ENCODE measurements at places on chromosomes 11 and 22. TPM values are rescaled to one million over a fixed set of nuclear protein-coding genes. Genes with fewer than 3 reads are reported as not detected.

Gene TUB
- total RNA-seq, result 0.36 TPM

DNA sequence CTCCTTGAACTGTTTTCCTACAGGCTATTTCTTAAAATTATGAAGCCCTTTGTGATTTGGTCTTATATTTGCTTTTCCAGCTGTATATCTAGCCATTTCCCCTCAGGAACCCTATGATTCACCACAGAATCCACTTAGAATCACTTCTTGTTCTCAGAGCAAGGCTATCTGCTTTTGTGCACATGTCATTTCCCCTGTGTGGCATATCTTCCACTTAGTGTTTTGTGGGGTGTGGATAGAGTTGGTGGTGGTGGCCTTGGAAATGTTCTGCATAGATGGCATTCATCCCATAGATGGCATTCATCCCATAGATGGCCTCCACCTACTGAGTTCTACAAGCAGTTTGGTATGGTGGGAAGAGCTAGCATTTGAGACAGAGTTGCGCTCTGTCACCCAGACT, 44.7 kb downstream of the SWAP70 start:
- no peak overlapping the region for H3K4me3 ChIP-seq
- no peak overlapping the region for H3K27ac ChIP-seq
- peaks cover 1% of the 10 kb centered on the region for H3K4me1 ChIP-seq
- H3K27me3 ChIP-seq, result no peaks in the 10 kb centered on the region

- DNase-seq, result no peak
- H3K27ac ChIP-seq, result no peak overlapping the region
- H3K4me3 ChIP-seq, result no peak overlapping the region
- H3K27me3 ChIP-seq, result no peaks in the 10 kb centered on the region
Measured at GRCh38 chr11:109745996-109746625, 324.1 kb downstream of the C11orf87 start.

- peaks cover 25% of the 10 kb centered on the region for H3K27me3 ChIP-seq
- no peak overlapping the region for H3K27ac ChIP-seq
- H3K4me1 ChIP-seq, result peaks cover 10% of the 10 kb centered on the region
- H3K36me3 ChIP-seq, result no peaks in the 10 kb centered on the region
- DNase-seq, result no peak
- H3K4me3 ChIP-seq, result no peak overlapping the region
Measured at GRCh38 chr11:32659672-32660071, 76.0 kb downstream of the EIF3M start.

Gene THY1
- total RNA-seq, result 5.4 TPM

DNA sequence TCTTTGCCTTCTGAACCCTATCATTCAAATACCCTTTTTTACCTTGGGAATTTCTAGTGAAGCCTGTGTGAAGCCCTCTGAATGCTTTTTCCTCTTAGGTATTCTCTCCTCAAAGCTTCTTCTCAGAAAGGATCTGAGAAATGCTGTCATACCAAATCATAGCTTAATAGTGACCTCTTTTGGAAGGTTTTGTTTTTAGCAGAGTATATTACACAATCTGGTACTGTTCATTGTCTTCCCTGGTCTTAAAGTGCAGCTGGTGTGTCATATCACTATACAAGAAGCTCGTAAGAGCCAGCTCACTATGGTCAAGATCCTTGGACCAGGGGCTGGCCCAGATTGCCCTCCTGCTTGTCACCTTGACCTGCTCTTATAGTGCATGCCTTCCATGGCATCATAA, 204.4 kb upstream of the ANO5 start:
- no peak for DNase-seq
- no peaks in the 10 kb centered on the region for H3K4me1 ChIP-seq
- H3K27me3 ChIP-seq, result no peaks in the 10 kb centered on the region
- no peaks in the 10 kb centered on the region for H3K36me3 ChIP-seq
- no peak overlapping the region for H3K27ac ChIP-seq
- no peak overlapping the region for H3K4me3 ChIP-seq

DNA sequence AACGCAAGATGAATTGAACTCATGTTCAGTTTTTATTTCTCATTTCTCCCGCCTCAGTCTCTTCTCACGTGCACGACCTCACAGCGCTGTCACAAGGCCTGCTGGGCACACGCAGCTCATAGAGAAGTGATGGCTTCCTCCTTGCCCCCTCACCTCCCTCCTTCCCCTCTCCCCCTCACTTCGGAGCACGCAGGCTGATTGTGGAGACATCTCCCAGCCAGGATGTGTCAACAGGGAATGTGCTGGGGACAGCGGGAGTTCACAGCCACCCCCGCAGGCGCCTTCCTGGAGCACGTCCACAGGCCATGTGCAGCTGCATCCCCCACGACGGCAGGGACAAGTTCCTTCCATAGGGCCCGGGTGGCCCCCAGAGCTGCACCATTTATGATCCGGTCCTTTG, 29.1 kb upstream of the KRTAP5-6 start:
- H3K4me1 ChIP-seq, result no peaks in the 10 kb centered on the region
- no peak overlapping the region for H3K27ac ChIP-seq
- no peaks in the 10 kb centered on the region for H3K36me3 ChIP-seq
- DNase-seq, result no peak

DNA sequence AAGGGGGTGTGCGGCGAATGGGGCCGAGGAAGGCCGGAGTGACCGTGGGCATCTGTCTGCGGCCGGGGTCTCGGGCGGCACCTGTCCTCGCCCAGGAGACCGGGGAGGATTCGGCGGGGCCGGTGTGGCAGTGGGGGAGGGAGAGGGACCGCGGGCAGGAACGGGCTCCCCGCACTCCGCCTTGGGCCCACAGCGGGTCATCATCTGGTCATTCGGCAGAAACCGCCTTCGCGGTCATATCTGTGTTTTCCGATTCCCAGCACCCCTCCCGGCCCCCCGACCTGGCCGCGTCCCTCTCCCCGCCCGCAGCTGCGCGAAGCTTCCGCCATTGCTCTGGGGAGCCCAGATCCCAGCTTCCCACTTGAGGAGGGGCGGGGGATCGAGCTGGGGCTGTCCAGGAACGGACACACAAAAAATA, 824 bp upstream of the CBX6 start:
- peak overlapping the region; percentile 87 for H3K27ac ChIP-seq
- H3K4me1 ChIP-seq, result peaks cover 53% of the 10 kb centered on the region
- H3K36me3 ChIP-seq, result peaks cover 30% of the 10 kb centered on the region
- no peaks in the 10 kb centered on the region for H3K27me3 ChIP-seq

- no peak overlapping the region for H3K27ac ChIP-seq
- H3K36me3 ChIP-seq, result no peaks in the 10 kb centered on the region
- H3K4me3 ChIP-seq, result no peak overlapping the region
- H3K27me3 ChIP-seq, result no peaks in the 10 kb centered on the region
Measured at GRCh38 chr11:106724293-106724892, 293.9 kb downstream of the GUCY1A2 start.

DNA sequence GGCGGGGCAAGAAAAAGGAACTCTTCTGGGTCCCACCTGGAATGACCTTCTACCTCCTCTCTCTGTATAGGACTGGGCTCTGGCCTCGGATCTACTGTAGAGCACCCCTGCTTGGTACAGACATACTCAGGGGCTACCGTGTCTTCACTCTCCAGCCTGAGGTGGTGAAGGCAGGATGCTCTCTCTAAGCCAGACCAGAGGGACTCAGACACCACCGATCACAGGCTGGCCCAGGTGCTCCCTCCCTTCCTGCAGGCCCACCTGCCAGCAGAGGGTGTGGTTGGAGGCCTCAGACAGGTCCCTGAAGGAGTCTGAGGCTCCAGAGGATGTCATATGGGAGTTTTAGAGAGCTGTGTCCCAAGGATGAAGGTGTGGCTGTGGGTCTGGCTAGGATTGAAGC, 4.1 kb downstream of the NHERF4 start:
- no peaks in the 10 kb centered on the region for H3K27me3 ChIP-seq
- H3K36me3 ChIP-seq, result no peaks in the 10 kb centered on the region
- peaks cover 5% of the 10 kb centered on the region for H3K4me1 ChIP-seq
- no peak for DNase-seq

DNA sequence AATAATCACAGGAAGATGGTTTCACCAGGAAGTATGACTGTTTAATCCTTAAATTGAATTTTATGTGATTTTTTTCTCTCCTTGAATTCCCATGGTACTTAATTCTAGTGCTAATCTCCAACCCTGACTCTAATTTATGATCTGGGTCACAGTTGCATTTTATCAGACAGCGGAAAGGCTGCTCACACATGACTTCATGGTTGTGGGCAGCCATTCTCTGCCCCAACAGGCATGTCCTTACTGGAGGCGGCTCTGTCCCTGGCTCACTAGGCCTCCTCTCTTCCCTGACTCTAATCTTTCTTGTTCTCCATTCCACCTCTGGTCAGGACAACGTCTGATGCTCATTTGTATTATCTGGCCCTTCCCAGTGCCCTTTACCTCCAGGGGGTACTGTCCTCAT, 184.4 kb downstream of the CHST1 start:
- no peak overlapping the region for H3K27ac ChIP-seq
- DNase-seq, result no peak
- no peaks in the 10 kb centered on the region for H3K36me3 ChIP-seq

DNA sequence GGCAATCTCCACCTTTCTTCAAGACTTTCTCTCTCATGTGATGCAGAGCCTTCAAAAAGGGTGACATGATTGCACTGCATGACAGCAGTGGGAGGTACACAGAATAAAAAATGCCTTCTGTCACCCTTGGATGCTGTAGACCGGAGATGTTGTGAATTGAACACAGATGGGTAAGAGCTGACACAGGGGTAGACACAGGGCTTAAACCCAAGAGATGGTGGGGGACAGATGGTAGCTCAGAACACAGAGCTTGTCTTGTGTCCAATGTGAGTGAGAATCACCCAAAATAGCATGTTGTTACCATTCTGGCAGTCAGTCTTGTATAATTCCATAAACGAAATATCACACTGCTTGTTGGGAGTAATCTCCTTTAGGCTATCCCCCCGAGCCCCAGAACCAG, 69.9 kb downstream of the JRKL start:
- H3K27me3 ChIP-seq, result peaks cover 14% of the 10 kb centered on the region
- H3K36me3 ChIP-seq, result no peaks in the 10 kb centered on the region
- H3K4me3 ChIP-seq, result no peak overlapping the region
- H3K4me1 ChIP-seq, result peaks cover 9% of the 10 kb centered on the region

Gene OR52N4
- 0.62 TPM for total RNA-seq

DNA sequence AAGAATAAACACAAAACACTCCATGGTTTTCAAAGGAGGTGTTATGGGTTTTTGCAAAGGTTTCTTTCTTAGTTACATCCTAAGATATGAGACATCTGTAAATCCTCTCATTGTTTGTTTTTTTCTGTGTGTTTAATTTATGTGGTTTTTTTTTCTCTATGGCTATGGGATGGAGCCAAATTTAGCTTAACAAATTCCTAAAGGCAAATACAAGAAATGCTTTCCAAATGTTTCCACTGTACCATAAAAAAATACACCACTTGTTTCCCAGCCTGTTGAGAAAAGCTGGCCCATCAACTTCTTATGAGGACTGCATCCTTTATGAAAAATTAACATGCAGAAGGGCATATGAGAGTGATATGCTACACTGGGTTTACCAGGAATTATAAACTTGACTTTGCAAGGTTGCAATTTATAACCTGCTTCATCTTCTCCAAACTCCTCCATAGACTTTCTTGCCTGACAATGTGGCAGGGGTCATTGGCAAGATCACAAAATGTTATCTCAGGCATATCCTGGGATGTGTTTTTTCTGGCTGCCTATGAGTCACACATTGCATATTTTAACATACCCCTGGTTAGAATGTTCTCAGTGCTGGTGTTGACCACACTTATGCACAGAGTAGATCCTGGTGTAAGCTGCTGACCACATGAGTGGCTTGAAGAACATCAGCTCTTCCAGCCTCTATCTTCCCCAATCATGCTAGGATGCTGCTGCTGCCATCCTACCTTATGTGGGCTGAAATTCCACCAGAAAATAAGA, 137.6 kb upstream of the TTC12 start:
- H3K36me3 ChIP-seq, result no peaks in the 10 kb centered on the region
- peaks cover 15% of the 10 kb centered on the region for H3K27me3 ChIP-seq
- no peak overlapping the region for H3K27ac ChIP-seq
- no peak for DNase-seq
- H3K4me3 ChIP-seq, result no peak overlapping the region
- H3K4me1 ChIP-seq, result no peaks in the 10 kb centered on the region

- peak overlapping the region; percentile 98 for H3K27ac ChIP-seq
- peaks cover 76% of the 10 kb centered on the region for H3K36me3 ChIP-seq
- H3K4me1 ChIP-seq, result peaks cover 52% of the 10 kb centered on the region
- peak overlapping the region; percentile 78 for H3K4me3 ChIP-seq
- no peaks in the 10 kb centered on the region for H3K27me3 ChIP-seq
- DNase-seq, result peak; percentile 50
Measured at GRCh38 chr11:12223771-12224536, 113.6 kb downstream of the MICAL2 start.

DNA sequence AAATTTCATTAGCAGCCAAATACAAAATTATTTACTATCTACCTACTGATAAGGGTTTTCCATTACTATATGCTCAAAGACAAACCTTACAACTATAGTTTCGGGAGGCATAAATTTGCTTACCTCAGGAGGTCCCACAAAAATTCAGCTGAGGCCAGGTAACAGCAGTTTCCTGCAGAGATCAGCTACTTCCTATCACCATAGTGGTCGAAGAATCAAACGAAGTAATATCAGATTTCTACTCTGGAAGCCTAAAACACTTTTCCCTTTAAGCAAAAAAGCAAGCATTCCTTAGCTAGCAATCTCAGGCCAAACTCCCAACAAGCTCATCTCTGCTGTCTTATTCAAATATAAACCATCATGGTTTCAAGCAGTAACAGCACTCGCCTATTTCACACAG, 3.1 kb downstream of the NAP1L4 start:
- peak overlapping the region; percentile 99 for H3K4me3 ChIP-seq
- H3K36me3 ChIP-seq, result peaks cover 41% of the 10 kb centered on the region
- peaks cover 51% of the 10 kb centered on the region for H3K4me1 ChIP-seq
- no peak for DNase-seq

Gene CBLIF
- total RNA-seq, result not detected

DNA sequence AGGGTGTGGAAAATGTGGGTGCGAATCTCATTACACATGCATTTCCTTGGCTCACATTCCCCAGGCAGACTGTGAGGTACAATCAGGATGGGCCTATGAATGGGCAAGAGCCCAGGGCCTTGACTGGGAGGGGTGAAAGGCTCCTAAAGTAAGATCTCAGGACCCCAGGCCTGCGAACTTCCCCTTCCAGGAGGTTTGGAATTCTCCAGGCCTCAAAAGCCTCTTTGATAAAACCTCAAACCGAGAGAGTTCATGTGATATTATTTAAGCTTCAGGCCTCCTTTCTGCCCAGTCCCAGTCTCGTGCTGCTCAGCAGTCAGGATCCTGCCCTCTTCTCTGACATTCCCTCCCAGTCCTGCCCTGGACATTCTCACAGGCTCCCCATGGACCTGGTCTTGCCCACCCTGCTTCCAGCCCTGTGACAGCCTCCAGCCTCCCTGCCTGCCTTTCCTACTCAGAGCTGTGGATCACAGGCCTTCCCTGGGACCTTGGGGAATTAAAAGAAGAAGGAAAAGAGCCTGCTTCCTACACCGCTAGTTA, 37.3 kb upstream of the TEAD1 start:
- H3K27me3 ChIP-seq, result peaks cover 2% of the 10 kb centered on the region
- H3K36me3 ChIP-seq, result no peaks in the 10 kb centered on the region
- no peak overlapping the region for H3K27ac ChIP-seq
- H3K4me1 ChIP-seq, result no peaks in the 10 kb centered on the region
- DNase-seq, result no peak

Gene RASL10A
- not detected for total RNA-seq

GRCh38 chr22:31230871-31231621, 18.9 kb downstream of the LIMK2 start:
- DNase-seq, result peak; percentile 48
- H3K4me3 ChIP-seq, result no peak overlapping the region
- H3K4me1 ChIP-seq, result peaks cover 38% of the 10 kb centered on the region
- H3K27me3 ChIP-seq, result no peaks in the 10 kb centered on the region

- no peaks in the 10 kb centered on the region for H3K36me3 ChIP-seq
- H3K4me3 ChIP-seq, result no peak overlapping the region
- peaks cover 17% of the 10 kb centered on the region for H3K4me1 ChIP-seq
- DNase-seq, result no peak
Measured at GRCh38 chr11:94876222-94876621, 97.1 kb downstream of the CWC15 start.

Measured in activated CD4-positive, alpha-beta memory T cell treated with anti-CD3 and anti-CD28 coated beads for 36 hours (primary cell).